Activated T-helper 9 cell treated with anti-CD3 and anti-CD28 coated beads, Interleukin-2, amount 50 U/mL, for 16 hours (primary cell): ENCODE measurements at places on chromosomes 13 and 19.

DNA sequence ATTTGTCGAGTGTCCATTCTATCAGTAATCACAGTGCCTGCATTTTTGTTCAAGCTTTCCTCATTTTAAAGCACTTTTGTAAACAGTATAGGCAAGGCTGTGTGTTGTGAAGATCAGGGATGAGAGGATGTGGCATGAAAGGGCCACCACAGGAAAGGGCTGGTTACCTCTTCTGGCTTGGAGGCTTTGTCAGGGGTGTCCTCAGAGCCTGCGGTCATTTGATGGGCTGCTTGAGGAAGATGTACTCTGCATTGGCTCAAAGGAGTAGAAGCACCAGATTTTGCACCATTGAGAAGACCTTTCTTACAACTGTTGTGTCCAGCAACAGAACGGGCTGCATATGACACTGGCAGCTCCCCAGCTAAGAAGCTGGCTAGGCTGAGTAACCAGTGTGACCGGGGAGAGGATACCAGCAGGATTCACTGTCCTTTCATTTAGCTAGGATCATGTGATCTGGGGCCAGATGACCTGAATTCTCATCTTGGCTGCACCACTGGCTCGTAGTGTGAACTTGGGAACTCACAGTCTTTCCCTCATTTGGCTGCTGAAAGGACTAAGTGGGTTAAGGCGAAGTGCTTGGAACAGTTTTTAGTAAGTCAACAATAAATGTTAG, 380.2 kb downstream of the FGF9 start:
- no peak for DNase-seq

GRCh38 chr13:94280349-94280748, 199.1 kb downstream of the DCT start:
- no peak for DNase-seq

- no peak for DNase-seq
Observed at GRCh38 chr13:101535192-101535746, 82.8 kb downstream of the ITGBL1 start.

- DNase-seq = no peak
Observed at GRCh38 chr13:43307921-43308433, 284.6 kb downstream of the DNAJC15 start.

DNA sequence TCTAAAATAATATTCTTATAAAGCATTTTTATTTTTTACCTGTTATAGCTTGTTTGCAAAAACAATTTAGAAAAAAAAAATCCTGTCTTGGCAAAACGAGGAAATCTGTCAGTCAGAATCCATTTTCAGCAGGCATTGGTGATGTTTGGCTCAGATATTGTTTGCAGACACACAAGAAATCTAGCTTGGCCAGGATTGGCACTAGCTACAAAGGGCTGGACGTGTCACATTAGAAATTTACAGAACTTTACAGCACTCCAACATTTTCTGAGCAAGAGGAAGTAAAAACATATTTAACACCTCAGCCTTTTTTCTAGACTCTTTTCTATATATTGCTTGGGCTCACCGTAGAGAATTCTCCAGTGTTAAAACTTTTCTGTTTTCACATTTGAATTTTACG, 9.9 kb downstream of the ZNF91 start:
- DNase-seq = no peak

- DNase-seq = no peak
Observed at GRCh38 chr13:41588899-41589298, 131.5 kb downstream of the RGCC start.

DNA sequence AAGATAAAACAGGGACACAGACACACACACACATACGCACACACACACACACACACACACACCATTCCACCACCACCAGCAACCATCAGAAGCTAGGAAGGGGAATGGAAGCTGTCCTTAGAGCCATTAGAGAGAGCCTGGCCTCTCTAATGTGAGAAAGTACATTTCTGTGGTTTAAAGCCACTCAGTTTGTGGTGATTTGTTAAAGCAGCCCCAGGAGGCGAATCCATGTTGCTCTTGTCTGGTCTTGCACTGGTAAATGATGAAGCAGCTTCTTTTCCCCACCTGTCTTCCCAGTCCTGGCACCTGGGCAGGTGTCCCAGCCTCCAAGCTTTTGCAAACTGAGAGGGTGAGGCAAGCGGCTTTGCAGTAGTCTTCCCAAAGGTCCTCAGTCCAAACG, 118.9 kb upstream of the KL start:
- DNase-seq = no peak

GRCh38 chr19:55481148-55481793, 3.7 kb upstream of the NAT14 start:
- DNase-seq = no peak

- DNase-seq = no peak
Observed at GRCh38 chr13:29693275-29693945, 97.9 kb upstream of the SLC7A1 start.

DNA sequence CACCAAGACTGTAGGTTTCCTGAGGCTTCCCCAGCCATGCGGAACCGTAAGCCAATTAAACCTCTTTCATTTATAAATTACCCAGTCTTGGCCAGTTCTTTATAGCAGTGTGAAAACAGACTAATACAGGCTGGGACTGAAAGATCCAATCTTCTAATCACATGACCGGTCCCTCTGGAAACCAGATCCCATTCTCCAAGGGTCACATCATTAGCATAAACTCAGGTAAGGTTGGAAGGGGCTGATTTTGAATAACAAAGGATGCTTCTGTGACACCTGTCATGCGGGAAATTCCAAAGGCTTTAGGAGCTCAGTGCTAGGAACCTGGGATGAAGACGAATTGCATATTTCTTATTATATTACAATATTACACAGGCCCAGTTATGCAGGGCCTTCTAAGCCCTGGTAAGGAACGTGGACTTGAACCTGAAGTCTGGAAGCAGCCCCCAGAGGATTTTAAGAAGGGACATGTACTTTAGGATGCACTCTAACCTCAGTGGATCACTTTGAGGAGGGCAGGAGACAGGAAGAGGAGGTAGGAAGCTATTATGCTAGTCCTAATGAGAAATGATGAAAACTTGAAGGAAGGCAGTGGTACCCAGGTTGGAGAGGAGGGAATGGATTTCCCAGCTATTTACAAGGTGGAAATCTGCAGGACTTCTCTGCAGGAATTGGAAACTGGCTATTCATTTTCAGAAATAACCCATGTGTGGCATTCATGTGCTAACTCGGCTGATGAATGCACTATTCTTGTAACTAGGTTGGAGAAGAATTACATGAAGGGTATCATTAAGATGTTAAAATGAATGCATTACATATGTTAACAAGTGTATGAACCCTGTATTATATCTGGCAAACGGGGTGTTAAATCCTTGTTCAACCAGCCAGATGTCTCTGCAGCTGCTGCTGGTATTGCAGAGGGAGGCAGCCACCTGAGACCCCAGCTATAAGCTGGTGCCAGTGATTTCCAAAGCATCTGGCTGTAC, 19.3 kb downstream of the TNFSF11 start:
- DNase-seq = no peak

DNA sequence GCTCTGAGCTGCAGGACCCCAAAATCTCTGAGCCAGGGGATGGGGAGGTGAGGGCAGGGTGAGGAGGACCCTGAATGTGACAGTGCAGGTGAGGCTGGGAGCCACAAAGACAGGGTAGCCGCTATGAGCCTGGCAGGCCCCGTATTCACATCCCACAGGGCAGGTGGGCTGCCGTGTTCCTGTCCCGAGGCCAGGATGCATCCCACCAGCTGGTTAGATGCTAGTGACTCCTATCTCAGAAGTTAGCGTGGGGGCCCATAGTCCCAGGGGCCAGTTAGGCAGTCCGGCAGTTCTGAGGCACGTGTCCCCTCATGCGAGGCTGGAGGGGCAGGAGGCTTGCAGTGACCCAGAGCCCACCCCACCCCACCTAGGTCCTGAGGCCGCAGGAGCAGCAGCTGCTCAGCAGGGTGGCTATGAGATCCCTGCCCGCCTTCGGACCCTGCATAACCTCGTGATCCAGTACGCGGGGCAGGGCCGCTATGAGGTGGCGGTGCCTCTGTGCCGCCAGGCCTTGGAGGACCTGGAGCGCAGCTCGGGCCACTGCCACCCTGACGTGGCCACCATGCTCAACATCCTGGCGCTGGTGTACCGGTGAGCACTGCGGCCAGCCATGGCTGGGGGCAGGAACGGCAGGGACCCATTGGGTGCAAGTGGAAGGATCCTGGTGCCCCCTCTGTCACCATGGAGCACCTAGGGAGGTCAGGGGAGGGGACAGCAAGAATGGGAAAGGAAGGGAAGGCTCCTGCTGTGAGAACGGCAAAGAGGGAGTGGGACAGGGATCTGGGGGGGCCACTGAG, 7.2 kb downstream of the KLC3 start:
- DNase-seq = no peak

DNA sequence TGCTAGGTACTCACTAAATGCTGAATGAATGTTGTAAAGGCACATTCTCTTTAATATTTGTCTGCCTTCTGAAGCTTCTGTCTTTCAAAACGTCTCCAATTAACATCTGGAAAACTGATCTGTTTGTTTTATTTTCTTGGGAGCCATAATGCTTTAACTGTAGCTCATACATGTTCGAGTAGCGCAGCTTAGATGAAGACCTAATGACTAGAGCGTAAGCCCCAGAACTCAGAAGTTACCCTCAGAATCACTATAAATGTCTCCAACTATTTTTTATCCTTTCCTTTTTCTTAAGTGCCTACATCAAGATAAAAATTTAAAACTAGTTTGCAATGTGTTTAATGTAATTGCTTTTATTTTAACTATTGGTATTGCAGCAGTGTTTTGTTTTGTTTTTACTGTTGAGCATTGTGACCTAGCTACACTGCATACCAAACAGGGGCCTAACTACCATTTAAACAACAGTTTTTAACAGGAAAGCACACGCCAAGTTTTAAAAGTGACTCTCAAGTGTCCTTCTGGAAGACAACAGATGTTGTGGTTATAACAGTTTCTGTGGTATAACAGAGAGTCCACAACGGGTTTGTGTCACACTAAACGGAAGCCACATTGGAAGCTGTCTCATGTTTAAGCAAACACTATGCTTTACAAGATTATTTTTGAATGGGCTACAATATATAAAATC, 42.0 kb downstream of the MRPL57 start:
- no peak for DNase-seq

DNA sequence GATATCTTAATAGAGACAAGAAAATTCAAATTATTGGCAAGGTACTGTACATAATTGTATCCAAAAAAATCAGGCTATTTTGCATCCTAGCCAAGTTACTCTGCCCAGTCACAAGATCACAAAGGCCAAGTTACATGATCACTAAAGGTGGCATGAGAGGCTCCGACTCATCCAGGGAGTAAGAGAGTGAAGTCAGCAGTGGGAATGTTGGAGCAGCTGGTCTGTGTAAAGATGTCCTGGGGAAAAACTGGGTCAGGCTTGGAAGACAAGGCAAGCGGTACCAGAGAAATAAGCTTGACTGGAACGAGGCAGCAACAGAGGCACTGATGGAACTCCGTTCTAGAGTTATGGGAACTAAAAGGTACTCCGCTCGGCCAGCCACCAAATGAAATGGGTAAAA, 50.2 kb upstream of the PSG2 start:
- DNase-seq = no peak

GRCh38 chr13:91302111-91302510, 45.4 kb upstream of the MIR17HG start:
- no peak for DNase-seq

DNA sequence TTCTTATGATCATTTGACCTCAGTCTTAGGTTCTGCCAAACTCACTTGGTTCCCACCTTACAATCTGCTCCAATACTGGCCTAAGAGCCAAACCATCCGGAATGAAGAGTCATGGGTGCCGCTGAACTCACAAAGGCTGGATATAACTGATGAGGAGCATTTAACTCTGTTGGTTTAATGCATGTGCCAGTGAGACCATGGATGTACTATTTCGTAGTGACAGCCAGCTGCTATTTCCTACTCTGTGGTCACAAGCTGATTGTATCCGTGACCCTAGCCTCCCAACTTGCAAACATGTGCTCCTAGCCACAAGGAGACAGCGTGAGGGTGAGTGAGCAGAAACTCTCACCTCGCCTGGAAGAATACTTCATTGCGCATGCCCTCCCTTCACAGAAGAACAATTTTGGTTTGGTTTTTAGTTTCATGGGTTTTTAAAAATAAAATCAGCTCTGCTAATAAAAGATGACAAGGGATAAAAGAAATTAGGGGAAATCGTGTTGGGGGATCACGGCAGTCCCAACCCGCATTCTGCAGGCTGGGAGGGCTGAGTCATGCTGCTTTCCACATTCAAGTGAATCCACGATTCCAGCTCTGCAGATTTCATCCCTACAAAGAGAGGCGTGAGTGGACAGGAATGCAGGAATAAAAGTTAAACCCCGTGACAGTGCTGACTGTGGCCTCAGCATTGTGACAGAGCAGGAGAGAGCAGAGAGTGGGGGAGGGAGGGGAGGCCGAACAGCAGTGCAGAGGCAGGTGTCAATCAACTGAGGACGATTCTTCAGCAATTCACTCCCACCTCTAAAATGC, 66.8 kb upstream of the RAP2A start:
- no peak for DNase-seq

- peak; percentile 67 for DNase-seq
Observed at GRCh38 chr19:45455707-45456499, 11.9 kb upstream of the FOSB start.

DNA sequence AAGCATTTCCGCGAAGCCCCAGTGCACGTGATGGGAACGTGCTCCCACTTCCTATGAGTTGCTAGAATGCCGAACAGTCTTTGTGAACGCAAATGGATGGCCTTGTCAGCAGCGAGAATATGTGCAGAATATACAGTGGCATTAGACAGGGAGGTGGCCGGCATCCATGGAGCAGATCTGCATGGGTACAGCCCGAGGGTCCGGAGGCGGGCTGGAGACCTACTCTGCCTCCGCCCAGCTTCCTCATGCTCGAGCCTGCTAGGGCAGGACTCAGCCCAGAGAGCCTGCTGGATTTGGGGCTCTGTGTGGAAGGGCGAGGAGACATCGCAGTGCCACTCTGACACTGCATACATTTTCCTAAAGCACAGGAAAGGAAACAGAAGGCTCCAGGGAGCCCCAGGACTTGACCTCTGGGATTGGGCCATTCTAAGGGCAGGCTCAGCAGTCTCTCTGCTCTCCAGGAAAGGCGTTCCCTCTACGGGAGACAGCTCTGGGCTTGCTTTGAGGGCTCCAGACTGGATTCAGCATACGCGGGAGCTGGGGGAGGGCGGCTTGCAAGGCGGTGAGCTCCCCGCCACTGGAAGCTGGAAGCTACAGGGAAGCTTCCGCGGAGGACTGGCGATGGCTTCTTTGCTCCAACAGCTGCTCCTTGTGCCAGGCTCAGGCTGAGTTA, 55.9 kb upstream of the UQCRFS1 start:
- no peak for DNase-seq

DNA sequence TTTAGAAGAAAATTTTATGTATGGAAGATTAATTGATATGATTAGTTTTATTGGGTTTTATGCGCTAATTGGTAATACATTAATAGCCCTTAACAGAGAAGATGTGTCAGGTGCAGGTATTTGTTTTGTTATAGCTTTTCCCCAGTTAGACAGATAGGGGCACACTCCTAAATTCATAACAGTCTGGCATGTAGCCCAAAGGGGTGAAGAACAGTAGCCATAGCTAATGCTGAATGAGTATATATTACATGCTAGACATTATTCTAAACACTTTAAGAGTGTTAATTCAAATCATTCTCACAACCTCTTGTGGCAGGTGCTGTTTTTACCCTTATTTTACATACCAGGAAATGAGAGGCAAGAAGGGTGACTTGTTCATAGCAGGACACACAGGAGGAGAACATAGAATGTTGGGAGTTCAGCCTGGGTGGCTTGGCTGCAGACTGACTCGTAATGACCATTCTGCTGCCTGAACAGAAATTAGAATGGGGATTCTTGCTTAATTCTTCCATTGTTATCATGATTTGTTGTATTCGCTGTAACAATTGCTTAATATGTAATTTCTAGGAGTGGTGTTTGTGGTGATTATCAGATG, 20.1 kb downstream of the PCCA start:
- DNase-seq = no peak

- no peak for DNase-seq
Observed at GRCh38 chr19:3268326-3268725, 43.9 kb downstream of the CELF5 start.

- no peak for DNase-seq
Observed at GRCh38 chr13:42380420-42381164, 108.6 kb downstream of the AKAP11 start.
